Right ventricle myocardium inferior (tissue), 1 donor: ENCODE measurements at places on chromosomes 2 and 18.

DNA sequence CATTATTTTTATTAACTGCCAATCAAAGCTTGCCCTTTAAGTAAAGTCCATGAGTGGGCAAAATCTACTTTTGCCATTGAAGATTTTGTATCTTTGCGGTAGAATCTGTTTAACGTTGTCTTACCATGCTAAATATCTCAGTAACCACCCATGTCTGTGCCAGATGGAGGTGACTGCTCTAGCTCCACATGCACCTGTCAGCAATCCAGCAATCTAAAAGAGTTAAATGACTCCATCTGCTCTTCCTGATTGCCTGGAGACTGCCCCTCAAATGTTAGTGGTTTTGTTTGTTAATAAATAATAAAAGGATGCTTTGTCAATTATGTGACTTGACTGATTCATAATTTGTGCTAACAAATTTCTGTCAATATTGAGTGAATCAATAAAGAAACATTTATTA lies 141.7 kb downstream of the RBM43 start:
- no peak for DNase-seq

DNA sequence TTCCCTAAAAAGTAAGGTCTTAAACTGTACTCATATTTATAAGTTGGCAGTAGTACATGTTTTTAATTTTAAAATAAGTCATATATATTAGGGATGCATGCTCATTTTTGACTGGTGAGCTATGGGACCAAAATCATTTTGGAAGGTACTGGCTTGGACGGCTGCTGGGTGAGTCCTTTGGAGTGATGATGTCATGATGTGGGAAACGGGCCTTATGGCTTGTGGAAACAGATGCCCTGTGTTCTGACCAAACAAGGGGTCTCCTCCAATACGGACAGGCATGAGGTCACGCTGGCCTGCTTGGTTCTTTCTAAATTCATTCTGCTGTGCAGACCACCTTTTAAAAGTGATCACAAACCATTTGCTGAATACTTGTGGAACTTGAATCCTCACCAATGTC lies 109.2 kb upstream of the MGAT5 start:
- no peak for DNase-seq

GRCh38 chr18:58228176-58228575 lies 184.2 kb downstream of the NEDD4L start:
- peak; percentile 27 for DNase-seq

- no peak for DNase-seq
These were observed 140.3 kb downstream of the RPIA start for GRCh38 chr2:88831792-88832248.

DNA sequence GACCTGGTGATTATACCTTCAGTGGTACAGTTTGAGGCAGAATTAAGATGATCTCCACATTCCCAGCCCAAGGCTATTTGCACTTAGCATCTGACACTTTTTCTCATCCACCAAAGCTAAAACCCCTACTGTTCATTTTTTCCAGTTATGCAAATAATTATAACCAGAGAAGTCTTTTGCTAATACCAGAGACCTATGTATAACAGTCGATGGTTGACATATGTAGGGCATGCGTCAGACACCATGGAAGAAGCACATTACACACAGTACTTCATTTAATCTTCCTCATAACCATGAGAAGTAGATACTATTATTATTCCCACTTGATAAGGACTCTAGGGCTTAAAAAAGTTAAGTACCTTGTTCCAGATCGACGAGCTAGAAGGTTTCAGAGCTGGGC lies 36.5 kb downstream of the AP1S3 start:
- DNase-seq = no peak

- peak; percentile 73 for DNase-seq
These were observed 209.0 kb downstream of the PRKCE start for GRCh38 chr2:45860136-45861121.

- DNase-seq = no peak
These were observed 411.8 kb downstream of the SOX11 start for GRCh38 chr2:6103949-6104348.

DNA sequence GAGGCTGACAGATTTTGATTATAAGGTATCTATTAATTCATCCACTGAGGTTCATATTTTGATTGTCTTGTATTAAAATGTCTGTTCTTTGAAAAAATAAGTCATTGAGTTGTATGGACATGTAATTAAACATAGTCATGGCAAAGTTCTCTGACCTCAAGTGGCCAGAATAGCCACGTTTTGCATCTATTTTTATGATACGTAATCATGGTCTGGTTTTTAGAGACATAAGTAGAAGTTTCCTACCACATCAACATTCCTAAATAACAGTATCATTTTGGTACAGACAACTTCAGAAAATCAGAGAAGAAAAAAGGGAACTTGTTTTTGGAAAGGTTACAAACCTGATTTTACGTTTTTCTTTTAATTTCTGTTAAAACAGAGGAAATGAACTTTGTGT lies 47.6 kb downstream of the COL5A2 start:
- DNase-seq = no peak

DNA sequence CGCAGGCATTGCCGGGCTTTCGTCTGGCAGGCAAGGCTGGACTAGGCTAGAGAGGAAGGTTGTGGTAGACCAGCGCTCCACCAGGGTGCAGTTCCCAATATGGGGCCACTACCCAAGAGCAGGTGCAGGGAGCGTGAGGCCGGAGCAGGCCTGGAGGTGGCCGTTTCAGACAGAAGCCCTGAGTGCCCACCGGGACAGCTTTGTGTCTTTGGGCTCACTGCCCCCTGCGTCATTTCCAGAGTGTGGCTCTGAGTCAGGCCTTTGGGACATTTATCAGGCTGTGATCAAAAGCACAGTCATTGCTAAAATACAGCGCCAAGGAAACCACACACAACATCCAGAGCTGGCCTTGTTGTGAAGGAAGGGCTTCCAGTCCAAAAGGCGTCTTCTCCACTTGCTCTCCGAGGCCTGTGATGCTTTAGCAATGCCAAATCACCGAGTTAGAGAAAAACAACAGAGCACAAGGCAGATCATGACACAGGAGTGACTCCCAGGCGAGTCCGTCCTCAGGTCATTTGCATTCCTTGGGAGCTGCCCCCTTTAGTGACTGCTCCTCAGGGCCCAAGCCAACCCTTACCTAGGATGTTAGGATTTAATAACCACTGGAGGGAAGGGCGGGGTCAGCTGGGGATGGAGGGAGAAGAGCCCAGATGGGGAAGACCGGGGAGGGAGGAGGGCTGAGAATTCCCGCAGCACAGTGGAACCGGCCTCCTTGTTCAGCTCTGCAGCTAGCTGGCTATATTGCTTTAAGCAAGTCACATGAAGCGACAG lies 42.3 kb downstream of the RFX8 start:
- DNase-seq = no peak

- DNase-seq = no peak
These were observed 131.0 kb downstream of the ATL2 start for GRCh38 chr2:38246105-38246504.

GRCh38 chr2:45651415-45652089 lies at the start of gene PRKCE:
PRKCE (plus strand) TSS chr2:45651675.
- peak; percentile 86 for DNase-seq

- peak; percentile 37 for DNase-seq
These were observed 11.4 kb downstream of the GPR35 start for GRCh38 chr2:240636563-240637115.

- no peak for DNase-seq
These were observed 267.6 kb upstream of the MGAT5 start for GRCh38 chr2:133986081-133986837.

GRCh38 chr2:6877402-6878304 lies at the start of gene RSAD2:
RSAD2 (plus strand) TSS chr2:6877777; CDS start chr2:6877801, 24 bp downstream.
- DNase-seq = no peak

DNA sequence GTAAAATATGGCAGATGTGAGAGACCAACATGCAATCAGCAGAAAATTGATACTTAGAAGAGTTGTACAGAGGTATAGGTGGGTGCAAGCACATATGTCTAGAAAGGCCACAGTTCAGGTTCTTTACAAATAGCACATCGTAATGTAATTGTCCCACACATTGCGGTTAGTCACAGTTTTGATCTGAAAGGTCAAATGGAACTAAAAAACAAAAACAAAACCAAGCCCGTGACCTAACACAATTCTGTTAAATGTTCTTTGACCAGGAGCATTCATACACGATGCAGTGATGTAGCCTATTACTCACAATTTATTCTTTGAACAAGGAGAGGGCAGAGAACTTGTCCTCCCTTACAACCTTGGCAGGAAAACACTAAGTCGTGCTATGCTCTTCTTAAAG lies 108.9 kb upstream of the MAP4K3 start:
- no peak for DNase-seq

DNA sequence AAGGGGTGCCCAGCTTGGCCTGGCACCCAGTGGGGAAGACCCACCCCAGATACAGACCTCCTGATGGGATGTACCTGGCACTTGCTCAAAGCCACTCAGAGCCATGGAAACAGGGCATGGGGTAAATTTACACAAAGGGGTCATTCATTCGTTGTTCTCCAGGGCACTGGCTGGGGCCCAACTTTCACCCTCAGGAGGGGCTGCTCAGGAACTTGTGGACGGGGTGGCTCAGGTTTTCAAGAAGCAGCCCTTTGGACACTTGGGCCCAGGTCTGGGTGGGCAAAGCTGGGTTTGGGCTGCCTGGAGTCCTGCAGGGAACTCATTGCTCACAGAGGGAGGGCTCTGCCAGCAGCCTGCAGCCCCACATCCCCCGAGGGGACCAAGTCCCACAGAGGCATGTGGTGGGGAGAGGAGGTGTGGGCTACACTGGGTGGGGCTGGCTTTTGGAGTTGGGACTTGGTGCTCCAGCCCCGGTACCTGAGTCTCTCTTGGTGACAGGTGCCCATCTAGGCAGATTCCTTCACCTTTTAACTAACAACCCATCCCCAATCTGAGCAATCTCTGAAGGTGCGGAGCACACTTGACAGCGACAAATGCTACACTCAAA lies 172.3 kb downstream of the CELF4 start:
- DNase-seq = no peak

DNA sequence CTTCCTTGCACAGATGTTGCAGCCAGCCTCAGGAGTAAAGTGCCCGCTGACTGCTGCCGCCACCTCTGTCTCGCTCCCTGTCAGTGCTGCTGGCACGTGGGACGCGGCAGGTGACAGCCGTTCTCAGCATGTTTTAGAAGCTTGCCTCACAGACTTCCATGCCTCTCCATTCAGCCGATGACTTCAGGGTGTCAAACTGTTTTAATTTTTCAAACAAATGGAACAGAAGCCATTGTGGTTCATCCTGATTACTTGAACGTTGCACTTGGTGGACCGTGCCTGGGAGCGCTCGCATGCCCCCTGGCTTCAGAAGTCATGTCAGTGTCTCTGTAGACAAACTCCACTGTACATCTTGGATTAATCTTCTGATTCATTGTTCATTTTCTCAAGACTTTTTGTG lies 62.7 kb upstream of the EML6 start:
- DNase-seq = no peak

DNA sequence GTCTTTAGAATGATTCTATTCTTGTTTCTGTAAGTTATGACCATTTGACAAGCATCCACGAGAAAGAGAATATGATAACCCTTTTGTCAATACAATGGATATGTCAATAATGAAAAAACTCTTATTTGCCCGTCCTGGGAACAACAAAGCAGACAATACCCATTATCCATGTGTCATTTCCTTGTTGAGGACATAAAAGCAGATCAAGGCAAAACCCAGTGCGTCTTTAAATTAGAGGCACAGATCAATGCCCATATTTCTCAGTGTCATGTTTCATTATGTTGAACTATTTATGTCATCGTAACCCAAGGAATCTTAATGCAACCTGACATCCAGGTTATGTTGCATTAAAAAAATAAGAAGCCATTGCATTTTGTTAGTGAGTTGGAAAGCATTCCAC lies 365.0 kb upstream of the CELF4 start:
- no peak for DNase-seq

DNA sequence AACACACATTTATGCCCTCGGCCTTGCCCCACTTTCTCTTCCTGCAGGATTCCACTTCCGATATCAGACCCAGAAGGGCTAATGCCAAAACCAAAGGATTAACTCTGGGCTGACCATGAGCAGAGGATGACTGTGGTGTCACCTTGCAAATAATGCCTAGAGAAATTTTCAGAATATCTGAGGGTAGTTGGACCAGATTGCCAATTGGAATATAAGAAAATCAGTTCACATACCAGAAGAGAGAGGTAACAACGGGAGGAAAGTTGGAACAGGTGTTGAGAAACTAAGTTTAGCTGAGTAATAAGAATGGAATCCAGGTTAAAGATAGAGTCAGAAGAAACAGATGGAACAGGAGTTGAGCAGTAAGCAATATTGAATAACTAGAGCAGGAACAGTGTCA lies 232.7 kb upstream of the UBE2E3 start:
- DNase-seq = no peak

- no peak for DNase-seq
These were observed 76.9 kb downstream of the MRO start for GRCh38 chr18:50742952-50743351.

DNA sequence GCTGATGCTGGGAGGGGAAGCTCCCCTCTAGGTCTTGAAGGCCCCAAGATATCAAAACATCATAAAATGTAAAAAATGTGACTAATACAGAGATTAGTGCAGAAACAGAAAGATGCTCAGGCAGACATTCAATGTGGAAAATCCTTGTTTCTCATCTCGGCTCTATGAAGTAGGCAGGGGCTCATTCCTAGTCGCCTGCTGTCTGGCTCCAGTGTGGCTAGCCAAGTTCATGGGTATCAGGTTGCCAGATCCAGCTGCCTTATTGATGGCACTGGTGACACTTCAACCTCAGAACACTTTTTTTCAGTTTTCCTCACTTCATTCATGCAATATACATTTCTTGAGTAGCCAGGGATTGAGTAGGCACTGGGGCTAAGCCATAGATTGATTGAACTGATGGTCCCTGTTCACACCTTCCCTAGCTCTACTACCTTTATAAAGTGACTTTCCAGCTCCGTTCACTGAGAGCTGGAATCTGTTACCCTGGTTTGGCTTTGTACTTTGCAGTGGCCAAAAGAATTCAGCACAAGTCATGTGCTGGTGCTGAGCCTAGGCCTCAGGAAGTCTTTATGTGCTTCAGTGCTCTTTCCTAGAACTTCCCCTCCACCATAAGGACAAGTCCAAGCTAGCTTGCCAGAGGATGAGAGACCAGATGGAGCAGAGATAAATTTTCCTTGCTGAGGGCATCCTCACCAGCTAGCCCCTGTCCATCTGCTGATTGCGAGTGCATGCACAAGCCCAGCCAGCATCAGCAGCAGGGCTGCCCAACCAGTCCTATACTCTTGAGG lies 373.6 kb upstream of the ST6GAL2 start:
- no peak for DNase-seq

DNA sequence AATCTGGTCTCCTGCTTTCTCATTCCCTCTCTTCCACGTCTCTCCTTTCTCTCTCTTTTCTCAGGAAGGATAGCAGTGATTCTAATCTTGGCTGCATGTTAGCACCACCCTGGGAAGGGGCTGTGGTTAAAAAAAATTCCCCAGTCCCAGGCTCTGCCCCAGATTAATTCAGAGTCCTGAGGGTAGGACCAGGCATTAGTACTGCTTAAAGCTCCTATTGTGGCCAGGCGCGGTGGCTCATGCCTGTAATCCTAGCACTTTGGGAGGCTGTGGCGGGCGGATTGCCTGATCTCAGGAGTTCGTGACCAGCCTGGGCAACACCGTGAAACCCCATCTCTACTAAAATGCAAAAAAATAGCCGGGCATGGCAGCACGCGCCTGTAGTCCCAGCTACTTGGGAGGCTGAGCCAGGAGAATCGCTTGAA lies 35.4 kb upstream of the EML4 start:
- no peak for DNase-seq

- no peak for DNase-seq
These were observed 60.7 kb downstream of the TET3 start for GRCh38 chr2:74045454-74045853.

- no peak for DNase-seq
These were observed 3.5 kb downstream of the SNTG2 start for GRCh38 chr2:953975-954686.
